ENCODE measurements at places on chromosomes 3 and 15. TPM values are rescaled to one million over a fixed set of nuclear protein-coding genes. Genes with fewer than 3 reads are reported as not detected.

- no peak for DNase-seq
These were observed 119.2 kb upstream of the STT3B start for GRCh38 chr3:31413515-31413914.

DNA sequence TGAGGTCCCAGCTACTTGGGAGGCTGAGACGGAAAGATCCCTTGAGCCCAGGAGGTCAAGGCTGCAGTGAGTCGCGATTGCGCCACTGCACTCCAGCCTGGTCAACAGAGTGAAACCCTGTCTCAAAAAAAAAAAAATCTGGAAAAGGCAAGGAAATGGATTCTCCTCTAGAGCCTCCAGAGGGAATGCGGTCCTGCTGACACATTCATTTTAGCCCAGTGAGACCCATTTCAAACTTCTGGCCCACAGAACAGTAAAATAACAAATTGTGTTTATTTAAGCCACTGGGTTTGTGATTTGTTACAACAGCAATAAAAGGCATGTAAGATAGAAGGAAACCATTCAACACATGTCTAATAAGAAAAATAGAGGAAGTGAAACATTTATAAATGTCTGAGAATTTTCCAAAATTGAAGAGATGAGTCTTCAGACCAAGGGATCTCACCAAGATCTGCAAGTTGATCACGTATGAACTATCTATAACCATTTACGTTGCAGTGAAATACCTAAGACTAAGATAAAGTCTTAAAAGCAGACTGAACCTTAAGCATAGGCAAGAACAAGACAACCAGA, at the start of gene HTR3E:
TSS of gene HTR3E (plus strand) at position 254 of the 573 bp plus-strand sequence. CDS start 466 bp downstream, outside the sequence.
- no peak for DNase-seq

- no peak for DNase-seq
These were observed 34.6 kb downstream of the CRABP1 start for GRCh38 chr15:78374436-78375393.

GRCh38 chr3:141546586-141546985, 59.8 kb downstream of the RASA2 start:
- DNase-seq: no peak

DNA sequence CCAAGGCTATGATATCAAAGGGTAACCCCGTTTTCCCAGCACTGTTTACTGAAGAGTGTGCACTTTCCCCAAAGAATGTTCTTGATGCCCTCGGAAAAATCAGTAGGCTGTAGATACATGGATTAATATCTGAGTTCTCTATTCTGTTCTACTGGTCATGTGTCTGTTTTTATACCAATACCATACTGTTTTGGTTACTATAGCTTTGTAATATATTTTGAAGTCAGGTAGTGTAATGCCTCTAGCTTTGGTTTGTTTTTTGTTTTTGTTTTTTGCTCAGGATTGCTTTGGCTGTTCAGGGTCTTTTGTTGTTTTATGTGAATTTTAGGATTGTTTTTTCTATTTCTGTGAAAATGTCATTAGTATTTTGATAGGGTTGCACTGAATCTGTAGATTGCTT, 95.1 kb downstream of the PLD1 start:
- no peak for DNase-seq

DNA sequence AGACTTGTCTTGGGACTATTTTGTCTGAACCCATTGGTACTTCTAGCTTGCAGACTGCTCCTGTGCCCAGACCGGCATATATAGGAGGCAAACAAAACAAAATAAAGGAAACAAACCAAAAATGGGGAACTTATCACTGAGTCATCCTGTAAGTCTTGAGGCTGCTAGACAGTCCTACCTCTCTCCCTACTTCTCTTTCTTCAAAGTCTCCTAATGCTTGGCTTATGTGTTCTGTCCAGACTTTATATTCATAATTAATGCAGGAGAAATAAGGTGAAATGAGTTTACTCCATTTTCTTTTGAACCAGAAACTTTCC, 266.2 kb downstream of the ZNF385D start:
- no peak for DNase-seq

- no peak for DNase-seq
These were observed 289.5 kb upstream of the TRIM42 start for GRCh38 chr3:140388202-140388922.

GRCh38 chr15:32829436-32829835, 111.6 kb downstream of the GREM1 start:
- no peak for DNase-seq

DNA sequence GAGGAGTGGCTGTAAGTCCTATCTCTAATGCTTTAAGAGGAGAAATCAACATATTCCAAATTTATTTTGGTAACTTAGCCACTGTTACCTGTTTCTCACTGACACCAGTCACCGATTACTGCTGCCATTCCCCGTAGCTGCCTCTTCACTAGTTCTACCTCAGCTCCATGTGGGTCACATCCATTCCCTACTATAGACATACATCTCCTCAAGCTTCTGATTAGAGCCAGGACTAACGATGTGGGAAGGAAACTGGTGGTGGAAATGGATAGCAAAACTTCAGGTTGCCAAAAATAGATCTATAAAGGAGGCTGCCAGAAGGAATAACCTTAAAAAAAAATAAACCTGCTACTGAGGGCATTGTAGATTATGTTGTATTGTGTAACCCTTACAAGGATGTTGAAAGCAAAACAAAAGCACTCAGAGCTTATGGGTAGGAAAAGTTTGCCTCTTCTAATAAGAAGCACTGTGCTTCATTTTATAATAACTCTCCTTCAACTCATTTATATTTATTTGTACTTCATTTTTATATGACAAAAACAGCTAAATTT, 56.0 kb downstream of the KAT2B start:
- no peak for DNase-seq

DNA sequence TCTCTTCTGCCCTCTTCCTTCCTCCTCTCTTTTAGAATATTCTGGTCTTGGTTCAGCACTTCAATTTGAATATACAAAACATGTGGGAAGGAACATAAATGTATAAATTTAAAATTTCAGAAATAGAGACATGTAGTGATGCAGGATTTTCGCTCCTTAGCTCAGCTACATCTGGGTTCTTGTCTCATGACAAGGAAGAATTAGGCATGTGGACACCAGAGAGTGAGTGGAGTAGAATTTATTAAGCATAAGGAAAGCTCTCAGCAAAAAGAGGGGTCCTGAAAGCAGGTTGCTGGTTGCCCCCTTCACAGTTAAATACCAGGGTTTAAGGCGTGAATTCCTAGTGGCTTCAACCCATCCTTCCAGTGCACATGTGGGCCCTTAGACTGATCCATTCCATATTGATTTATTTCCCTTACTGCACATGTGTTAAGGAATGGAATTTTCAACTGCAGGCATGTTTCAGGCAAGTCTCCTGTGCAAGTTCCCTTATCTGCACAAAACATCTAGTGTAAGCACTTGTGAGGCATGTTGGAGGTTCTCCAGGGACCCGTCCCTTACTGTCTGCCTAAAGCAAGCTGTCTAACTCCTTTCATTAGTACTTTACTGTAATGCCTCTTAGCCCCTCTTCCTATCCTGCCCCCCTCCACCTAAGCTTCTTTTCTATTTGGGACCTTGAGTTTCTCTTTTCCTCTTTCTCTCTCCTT, 133.2 kb upstream of the STRIT1 start:
- DNase-seq: no peak

- DNase-seq: no peak
These were observed 50.1 kb upstream of the LEKR1 start for GRCh38 chr3:156776031-156776430.

GRCh38 chr3:141073580-141073979, 22.4 kb downstream of the SPSB4 start:
- DNase-seq: no peak

DNA sequence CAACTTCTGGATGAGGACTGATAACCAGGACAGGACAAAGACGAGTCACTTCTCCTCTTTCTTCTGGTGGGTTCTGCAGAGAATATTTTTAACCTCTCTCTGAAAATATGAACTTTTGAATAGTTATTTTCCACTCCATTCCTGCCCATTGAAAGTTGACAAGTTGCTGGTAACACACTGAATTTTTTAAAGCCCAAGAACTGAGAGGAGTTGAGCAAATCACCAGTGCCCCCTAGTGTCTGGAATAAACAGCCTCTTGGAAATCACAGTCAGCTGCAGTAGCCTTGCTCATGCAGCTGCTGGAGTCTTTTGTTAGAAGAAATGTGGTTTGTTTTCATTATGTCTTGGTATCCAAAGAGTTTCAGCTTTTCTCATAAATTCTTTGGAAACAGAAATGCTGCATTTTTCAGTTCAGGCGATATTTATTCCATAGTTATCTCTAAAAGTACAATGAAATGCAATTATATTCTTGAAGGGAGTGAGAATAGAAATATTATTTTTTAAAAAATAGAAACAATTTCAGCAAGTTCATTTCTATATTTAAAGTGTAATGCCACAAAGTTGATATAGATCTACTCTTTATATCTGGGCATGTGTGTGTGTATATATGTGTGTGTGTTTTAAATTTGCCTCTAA, 741.0 kb upstream of the CBLB start:
- DNase-seq: no peak

DNA sequence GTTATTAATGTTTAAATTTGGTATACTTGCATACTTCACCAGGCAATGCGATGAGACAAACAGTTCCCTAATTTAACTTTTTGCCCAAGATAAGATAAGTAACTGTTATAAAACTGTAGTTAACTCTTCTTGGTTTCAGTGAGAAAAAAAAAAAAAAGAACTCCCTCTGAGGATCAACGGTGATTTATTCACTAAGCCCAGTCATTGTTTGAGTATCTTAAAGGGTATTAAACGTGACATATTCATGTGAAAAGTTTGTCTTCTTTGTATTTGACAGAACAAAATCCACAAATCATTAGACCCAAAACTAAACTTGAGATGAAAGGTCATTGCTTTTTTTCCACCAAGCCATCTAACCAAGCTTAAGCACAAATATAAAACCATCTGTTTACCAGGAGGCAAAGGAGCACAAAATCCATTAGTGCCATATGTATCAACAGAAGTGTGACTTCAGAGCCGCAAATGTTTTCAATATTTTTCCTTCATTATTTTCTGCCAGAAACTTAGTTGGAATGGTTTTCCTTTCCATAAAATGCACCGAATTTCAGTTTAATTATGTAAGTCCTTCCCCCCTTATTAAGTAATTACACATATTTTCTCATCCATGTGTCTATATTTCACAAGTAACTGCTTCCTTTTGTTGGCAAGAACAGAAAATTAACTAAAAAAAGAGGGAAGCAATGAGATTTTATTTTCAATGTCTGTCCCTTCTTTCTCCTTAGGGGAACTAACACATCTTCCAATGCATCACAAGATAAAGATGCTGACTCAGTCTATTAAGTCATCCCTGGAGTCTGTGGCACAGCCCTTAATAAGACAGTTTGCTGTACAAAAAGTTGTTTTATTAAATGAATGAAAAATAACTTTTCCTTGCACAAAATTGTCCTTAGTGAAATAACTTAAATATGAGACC, 92.2 kb upstream of the RAP2B start:
- no peak for DNase-seq

DNA sequence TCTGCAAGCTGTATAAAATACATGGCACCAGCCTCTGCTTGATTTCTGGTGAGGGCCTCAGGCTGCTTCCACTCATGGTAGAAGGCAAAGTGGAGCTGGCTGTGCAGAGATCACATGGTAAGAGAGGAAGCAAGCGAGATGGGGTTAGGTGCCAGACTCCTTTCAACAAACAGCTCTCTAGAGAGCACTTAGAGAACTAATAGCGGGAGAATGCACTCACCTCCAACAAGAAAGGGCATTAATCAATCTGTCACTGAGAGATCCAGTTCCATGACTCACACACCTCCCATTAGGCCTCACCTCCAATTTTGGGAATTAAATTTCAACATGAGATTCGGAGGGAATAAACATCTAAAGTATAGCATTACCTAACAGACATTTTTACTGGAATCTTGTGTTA, 644.1 kb upstream of the ARRDC4 start:
- no peak for DNase-seq

DNA sequence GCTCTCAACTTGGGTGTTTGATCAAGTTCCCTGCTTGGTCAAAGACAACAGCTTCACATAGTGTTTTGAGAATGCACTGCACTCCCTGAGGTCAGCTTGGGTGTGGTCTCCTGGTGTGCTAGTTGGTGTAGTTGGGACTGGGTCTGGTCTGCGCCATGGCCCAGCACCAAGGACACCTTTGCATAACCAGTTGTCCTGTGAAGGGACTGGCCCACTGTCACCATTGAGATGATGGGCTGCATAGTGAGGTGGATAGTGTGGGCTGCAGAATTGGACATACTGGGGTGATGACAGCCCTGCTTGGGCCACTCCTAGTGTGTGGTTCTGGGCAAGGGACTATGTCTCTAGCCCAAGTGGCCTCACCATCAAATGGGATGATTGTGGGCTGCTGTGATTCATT, 9.5 kb downstream of the RPSA start:
- no peak for DNase-seq

DNA sequence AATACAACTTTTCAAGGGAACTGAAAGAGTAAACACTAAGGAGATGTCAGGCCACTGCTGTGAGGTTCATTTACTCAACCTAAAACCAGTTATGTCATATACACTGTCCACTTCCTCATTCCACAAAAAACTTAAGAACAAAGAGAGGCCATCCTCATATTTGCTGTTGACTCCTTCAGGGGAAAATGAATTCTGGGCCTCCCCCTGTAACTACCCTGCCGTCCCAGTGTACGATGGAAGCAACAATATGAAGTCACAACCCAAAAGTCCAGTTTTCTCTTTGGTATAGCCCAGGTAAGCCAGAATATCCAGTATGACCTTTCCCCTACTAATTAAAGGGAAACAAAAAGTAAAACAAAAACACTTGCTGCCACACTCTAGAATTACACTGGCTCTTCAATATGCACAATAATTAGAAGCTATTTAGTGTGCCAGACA, 16.2 kb downstream of the CEP152 start:
- no peak for DNase-seq

DNA sequence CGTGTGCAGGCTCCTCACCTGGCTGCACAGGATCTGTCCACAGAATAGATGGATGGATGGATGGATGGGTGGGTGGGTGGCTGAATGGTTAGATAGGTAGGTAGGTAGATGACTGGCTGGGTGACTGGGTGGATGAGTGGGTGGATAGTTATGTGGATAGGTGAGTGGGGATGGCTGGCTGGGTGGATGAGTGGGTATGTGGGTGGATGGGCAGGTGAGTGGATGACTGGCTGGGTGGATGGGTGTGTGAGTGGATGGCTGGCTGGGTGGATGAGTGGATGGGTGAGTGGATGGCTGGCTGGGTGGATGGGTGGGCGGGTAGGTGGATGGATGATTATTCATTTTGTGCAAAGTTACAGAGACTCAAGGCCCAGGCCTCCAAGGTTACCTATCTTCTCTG, 172.9 kb upstream of the CTDSPL start:
- DNase-seq: no peak

DNA sequence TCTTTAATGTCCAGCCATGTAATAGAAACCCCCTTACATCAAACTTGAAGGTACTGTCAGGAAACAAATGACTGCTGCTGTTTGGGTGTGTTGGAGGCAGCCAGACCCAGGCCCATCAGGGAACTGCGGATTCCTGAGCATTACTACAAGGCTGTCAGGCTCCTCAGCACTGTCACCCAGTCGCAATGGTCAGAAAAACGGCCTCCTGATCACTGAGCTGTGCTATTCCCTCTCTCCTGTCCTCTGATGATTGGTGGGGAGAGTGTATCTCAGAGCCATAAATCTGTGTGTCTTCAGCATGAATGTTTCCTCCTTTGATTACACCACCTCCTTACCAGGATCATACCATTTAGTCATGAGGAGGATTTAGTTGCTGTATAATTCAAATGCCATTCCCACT, 135.2 kb upstream of the GADL1 start:
- DNase-seq: no peak

PLCB2 gene
- total RNA-seq: 61.2 TPM

CDHR4 gene
- not detected for total RNA-seq

CHRM5 gene
- not detected for total RNA-seq

TRPM1 gene
- total RNA-seq: not detected

GREM1 gene
- 2.8 TPM for total RNA-seq

RYR3 gene
- total RNA-seq: 0.61 TPM

RARB gene
- 5.8 TPM for total RNA-seq

Measured in upper lobe of right lung (tissue), 1 donor.